ENCODE measurements at places on chromosomes 4 and X.

DNA sequence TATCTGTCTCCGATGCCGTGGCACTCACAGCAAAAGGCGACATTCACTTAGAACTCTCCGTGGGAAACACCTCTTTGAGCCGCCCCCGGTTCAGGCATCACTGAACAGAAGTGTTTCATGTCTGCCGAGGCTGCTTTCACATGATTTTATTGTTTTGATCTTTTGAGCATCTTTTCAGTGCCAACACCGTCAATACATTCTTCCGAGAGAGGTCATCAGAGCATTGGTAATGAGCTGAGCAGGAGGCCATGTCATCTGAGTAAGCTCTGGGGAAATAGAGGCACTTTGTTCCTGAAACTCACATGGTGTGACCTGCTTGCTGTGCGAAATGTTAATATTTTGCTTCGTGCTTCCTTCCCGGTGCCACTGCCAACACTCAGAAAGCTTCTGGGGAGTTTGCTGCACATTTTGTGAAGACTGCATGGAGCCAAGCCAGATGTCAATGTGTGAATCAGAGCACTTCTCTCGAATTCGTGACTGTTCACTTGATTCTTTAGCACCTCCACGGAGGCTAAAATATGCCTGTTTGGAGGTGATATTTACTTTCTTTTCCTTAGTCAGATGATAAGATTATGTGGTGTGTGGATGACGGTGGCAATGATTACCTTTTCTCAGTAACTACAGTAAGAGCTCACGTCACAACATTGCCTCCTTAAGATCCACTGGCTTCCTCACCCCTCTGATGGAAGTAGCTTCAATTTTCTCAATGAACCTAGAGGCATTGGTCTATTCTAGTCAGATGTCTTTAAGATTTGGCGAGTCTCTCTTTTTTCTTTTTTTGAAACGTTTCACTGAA is 222.3 kb upstream of the HS3ST1 start:
- DNase-seq, result no peak

DNA sequence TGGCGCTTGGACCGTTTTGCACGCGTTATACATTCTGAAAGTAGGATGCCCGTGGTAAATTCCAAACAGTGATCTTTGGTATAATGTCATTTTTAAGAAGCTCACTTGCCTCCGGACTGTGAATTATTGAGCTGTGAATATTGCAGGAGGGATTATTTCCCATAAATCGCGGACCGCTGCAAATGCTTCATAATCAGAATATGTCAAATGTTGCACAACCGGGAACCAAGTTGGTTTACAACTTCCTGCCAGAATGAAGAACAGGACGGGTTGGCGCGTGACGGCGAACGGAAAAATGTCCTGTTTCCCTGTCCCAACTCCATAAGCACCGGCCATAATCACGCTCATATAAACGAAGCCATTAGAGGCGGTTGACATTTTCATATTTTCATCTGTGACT is 67.6 kb downstream of the SHOX start:
- no peak for DNase-seq

DNA sequence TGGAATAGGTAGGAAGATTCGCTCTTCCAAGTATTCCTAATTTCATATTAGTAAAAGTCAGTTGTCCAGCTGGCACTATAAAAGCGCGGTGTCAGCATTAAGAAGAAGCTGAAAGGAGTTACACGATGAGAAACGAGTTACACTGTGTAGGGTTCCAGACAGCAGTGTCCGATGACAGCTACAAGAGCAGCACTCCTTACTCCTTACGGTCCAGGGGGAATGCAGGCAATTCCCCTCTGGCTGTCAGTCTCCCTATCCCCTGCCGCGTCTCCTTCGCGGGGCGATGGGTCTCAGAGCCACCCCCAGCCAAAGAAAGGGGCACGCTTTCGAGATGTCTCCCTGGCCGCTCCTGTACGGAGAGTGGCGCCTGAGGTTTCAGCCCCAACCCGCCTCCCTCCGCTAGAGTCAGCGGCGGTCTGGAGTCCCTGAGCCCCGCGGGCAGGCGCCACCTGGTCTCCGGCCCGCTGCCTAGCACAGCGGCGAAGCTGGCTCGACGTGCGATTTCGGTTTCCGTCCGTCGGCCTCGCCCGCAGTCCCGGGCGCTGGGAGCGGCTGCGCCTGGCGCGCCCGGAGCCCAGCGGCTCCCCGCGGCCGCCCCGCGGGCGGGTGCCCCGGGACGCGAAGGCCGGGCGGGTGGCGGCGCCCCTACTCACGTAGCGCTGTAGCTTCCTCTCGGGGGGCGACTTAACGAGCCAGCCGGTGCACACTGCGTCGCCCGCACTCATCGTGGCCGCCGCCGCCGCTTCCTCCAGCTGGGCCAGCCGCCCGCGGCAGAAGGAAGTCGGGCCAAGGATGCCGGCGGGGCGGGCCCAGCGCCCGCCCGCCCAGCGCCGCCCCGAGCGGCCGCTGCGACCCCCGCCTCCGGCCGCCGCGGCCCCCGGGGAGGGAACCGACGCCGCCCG is at the start of gene GAB3:
Gene GAB3 (minus strand): TSS at position 777 of the 902 bp plus-strand sequence. CDS start 52 bp downstream, at position 725.
- no peak for DNase-seq

DNA sequence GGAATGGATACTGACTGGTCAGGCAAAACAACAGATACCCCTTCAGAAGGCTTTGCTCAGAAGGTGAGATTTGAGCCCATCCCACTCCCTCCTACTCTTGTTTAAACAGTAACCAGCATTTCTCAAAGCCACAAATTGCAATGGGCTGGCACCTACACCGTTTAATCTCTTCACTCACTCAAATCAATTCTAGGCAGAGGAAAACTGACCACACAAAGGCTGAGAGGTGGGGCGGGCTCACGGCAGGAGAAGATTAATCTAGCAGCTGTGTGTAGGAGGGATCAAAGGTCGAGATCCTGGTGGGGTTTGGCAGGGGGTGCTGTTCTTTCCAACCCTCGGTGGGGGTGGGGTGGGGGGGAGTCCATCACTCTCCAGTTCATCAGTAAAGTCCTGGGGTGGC is 622.4 kb downstream of the BCOR start:
- DNase-seq, result no peak

DNA sequence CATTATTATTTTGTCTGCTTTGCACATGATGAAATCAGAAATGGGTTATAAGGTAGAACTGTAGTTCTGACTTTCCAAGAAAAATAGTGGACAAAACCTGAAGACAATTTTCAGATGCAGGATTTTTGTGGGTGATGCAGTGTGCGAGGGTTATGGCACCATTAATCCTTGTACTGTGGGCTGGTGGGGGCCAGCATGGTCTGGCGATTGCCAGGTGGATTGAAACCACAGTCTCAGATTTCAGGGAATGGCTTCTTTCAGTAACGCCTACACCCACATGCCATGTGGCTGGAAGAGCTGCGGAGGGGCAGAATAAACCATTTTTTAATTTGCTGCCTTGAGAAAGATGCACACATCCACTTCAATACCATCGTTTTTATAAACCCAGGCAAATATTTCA is 150.5 kb downstream of the ARSF start:
- DNase-seq, result no peak

- no peak for DNase-seq
These were observed 8.1 kb downstream of the DHX15 start for GRCh38 chr4:24576276-24576675.

DNA sequence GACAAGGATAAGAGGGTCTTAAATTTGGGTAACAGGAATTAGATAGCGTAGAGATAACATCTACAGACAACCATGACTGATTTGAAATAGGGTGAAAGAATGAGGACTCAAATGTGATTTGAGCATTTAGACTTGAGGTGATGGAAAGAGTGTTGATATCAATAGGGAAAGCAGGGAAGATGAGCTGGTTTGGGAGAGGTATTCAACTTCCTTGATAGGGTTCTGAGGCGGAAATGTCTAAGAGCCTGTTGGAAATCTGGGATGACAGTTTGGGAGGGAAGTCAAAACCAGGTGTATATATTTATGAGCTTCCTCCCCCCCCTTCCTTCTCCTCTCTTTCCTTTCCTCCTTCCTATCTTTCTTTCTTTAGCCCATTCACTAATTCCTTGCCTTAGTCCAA is 36.5 kb downstream of the KLHL15 start:
- DNase-seq, result no peak

- DNase-seq, result peak; percentile 22
These were observed 31.9 kb downstream of the SETD7 start for GRCh38 chr4:139524062-139524631.

- no peak for DNase-seq
These were observed 7.7 kb downstream of the PROM1 start for GRCh38 chr4:16075975-16076757.

GRCh38 chr4:61149278-61149677 is 50.8 kb upstream of the ADGRL3 start:
- no peak for DNase-seq

DNA sequence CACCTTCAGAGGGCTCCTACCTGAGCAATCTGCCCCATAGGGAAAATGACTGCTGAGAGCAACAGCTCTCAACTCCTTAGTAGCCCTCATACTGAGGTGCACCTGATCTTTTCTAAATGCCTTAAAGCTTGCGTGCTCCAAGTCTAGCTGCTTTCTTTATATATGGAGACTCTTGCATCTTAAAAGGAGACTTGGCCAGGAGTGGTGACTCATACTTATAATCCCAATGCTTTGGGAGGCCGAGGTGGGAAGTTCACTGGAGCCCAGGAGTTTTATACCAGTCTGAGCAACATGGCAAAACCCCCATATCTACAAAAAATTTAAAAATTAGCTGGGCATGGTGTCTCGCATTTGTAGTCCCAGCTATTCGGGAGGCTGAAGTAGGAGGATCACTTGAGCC is 78.1 kb upstream of the TRIM2 start:
- no peak for DNase-seq

GRCh38 chr4:149441338-149441737 is 374.3 kb downstream of the IQCM start:
- peak; percentile 2 for DNase-seq

DNA sequence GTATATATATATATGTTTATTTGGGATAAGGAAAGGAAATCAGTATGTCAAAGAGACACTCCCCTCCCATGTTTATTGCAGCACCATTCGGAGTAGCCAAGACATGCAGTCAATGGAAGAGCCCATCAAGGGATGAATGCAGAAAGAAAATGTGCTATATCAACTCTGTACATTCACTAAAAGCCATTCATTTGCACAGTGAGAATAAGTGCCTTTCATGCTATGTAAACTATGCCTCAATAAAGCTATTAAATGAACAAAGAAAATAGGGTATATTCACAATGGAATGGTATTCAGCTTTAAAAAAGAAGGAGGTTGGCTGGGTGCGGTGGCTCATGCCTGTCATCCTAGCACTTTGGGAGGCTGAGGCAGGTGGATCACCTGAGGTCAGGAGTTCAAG is 20.3 kb downstream of the CD99 start:
- no peak for DNase-seq

Measured in AG08396 (cell line).